ENCODE measurements at places on chromosomes 13 and 19.

DNA sequence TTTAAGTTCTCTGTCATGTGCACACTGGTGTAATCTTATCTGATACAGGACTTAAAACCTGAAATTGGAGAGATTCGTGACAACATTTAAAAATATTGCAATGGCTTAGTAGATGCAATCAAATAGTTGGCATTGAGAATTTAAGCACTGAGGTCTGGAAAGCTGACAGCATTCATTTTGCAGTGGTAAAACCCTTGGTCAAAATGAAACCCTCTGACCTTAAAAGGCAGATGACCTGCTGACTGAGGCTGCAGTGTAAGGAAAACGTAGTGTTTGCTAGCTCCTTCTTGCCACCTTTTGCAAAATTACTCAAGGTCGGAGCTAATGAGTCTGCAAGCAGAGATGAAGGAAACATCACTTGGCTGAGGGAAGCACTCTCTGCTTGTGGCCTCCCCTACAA is 150.6 kb downstream of the KCTD12 start:
- no peak for DNase-seq

- no peak for DNase-seq
Observed at GRCh38 chr19:30856376-30856775, 484.2 kb downstream of the ZNF536 start.

- no peak for DNase-seq
Observed at GRCh38 chr19:3071768-3072167, 9.5 kb upstream of the TLE5 start.

DNA sequence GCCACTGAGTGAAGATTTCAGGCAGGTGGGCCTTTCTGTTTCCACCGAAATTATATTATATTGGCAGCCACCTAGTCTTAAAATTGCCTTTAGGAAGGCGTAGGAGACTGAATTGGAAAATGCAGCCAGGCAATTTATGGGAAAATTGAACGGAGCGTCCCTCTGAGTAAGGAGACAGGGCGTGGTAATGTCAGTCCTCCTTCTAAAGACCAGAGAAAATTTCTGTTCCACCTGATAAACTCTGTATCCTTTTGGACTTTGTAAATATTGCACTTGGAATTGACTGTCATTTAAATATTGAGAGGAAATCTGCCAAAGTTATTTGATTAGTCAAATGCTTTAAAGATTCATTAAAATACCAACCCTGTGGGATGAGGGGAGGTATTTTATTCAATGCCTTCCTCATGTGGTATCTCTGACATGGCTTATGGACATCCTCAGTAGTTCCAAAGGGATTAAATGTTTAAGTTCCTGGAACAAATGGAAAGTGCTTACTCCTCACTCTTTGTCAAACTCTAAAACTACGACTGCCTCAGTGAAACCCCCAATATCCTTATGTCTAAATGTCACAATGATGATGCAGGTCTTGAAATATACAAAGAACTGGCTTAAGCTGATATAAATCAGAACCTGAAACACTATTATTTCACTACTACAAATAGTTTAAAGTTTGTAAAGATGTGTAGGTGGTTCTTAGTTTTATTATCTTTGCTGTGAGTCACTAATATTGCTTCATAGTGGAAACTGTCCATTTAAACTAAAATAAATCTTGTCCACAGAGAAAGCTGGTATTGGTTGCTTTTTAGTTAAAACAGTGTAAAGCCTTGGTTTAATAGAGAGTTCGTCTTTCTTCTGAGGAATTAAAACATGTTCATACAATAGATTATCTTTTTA is 203.2 kb downstream of the FGF14 start:
- DNase-seq = no peak

Measured in activated CD8-positive, alpha-beta memory T cell treated with anti-CD3 and anti-CD28 coated beads for 4 hours (primary cell).